Activated CD4-positive, alpha-beta T cell treated with anti-CD3 and anti-CD28 coated beads, Interleukin-2, amount 50 U/mL, for 24 hours (primary cell): ENCODE measurements at places on chromosomes 2 and 18.

GRCh38 chr18:45690975-45691815, 32.8 kb upstream of the SLC14A1 start:
- DNase-seq, result peak; percentile 60

DNA sequence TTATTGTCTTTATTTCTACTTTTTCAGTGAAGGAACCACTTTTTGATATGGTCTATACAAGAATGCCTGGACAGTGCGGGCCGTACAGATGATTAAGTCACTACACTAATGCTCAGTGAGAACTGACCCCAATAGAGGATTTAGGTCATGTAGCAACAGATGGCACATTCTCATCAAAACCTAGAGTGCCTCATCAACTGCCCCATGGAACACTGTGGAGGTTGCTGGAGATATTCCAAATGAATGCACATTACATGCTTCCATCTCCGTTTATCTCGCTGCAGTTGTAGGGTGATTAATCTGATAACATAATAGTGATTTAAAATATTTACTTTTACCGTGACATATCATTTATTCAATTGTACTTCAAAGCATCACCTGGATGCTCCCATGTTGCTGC, 41.8 kb upstream of the COPS8 start:
- no peak for DNase-seq

DNA sequence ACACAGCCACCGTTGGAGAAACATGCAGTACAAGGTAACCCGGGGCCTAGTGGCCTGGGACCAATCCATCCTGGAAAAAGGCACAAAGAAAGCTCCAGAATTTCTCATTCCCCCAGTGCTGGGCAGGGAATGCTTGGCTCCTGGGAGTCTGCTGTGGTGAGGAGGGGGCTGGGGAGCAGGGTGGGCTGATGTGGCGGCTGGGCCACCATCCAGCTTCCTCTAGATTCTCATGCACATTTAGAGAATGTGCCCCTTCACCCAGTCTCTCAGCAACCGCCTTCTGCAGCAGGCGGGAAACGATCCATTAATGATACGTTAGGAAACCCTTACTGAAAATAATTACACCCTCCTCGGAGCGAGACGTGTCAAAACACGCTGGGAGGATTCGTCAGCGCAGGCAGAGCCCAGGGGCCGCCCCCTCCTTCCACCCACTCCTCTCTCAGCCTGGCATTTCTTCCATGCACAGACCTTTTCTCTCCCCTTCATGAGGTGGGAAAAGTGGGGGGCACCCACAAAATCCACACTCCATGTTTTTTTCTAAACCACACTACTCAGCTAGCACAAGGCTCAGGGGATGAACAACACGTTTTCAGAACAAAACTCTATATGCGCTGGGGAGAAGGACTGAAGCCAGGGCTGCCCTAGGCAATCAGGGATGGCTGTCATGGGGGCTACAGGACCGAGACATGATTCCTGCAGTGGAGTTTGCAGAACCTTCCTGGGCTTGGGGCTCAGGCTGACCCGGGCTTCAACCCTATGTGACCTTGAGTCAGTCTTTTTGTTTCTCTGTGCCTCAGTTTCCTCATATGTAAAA, 56.1 kb upstream of the SMAD7 start:
- no peak for DNase-seq

- no peak for DNase-seq
Measured at GRCh38 chr2:99984799-99985515, 157.4 kb downstream of the AFF3 start.

GRCh38 chr18:10304853-10305252, 149.6 kb upstream of the APCDD1 start:
- DNase-seq, result no peak

DNA sequence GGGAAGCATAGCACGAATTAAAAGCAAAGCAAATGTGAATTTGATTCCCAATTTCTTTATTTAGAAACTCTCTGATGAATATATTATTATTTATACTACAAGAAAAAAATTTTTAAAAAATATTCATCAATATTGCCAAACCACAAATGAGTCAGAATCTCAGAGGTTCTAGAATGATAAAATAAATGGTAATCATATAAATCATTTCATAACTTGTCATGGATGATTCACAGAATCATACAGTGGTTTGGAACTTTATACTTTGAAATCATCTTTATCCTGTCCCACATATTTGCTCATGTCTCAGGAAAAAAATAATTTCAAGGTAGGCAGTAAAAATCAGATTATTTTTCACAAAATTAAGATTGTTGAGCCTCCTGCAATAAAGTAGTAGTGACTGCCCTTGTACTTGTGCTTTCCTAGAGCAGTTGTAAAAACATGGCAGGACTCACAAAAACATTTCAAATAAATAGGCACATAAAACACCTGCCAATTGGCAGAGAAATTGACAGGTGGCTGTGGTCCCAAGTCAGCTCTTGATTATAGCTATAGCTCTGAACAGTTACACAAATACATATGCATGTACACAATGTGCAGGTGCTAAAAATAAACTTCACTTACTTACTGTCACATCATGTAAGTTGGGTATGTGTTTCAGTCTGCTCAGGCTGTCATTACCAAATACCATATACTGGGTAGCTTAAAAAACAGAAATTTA, 273.9 kb upstream of the SESTD1 start:
- DNase-seq, result no peak

DNA sequence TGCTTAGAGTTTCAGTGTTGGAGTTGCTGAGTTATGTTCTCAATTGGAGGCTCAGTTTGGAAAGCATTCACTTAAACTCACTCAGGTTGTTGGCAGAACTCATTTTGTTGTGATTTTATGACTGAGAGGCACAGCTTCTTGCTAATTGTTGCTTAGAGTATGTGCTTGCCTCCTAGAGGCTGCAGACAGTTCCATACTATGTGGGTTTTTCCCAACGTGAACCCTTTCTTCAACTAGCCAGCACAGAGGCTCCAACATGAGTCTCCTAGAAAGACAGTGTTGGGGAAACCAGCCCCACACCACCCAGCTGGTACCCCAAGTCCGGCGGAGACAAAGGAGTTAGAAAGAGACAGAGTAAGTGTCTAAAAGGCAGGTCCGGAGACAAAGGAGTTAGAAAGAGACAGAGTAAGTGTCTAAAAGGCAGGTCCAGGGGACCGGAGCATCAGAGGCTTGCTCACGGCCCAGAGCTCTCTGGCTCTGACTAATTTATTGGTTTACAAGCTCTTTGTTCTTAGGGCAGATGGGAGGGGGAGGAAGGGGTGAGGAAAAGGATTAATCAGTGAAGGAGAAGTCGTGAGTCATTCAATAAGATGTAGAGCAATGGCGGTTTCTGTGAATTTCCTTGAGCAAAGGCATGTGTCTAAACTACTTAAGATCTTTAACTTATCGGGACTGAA, 999.7 kb upstream of the LRRTM1 start:
- DNase-seq, result no peak

GRCh38 chr18:43627848-43628530, 350.7 kb upstream of the SYT4 start:
- no peak for DNase-seq

GRCh38 chr18:26546875-26547645, 1.3 kb downstream of the KCTD1 start:
- DNase-seq, result no peak

GRCh38 chr18:54825601-54826344, 2.5 kb upstream of the RAB27B start:
- no peak for DNase-seq

GRCh38 chr18:76619621-76620315, 124.7 kb upstream of the ZNF516 start:
- no peak for DNase-seq

DNA sequence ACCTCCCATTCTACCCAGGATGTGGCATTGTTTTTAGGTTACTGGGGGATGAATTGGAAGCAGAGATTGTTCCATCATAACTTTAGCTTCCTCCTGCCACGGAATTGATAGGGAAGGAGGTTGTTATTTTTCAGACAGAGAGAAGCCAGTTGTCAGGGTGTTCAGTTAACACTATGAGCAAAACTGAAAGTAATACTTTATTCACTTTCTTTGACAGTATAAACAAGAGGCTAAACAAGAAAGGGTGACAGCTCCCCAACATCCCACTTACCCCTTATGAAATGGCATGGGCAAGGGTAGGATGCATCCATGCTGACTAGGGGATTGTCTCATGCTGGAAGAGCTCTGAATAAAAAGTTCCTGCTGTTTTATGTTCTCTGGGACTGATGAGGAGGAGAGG, 36.4 kb upstream of the GAREM1 start:
- no peak for DNase-seq

DNA sequence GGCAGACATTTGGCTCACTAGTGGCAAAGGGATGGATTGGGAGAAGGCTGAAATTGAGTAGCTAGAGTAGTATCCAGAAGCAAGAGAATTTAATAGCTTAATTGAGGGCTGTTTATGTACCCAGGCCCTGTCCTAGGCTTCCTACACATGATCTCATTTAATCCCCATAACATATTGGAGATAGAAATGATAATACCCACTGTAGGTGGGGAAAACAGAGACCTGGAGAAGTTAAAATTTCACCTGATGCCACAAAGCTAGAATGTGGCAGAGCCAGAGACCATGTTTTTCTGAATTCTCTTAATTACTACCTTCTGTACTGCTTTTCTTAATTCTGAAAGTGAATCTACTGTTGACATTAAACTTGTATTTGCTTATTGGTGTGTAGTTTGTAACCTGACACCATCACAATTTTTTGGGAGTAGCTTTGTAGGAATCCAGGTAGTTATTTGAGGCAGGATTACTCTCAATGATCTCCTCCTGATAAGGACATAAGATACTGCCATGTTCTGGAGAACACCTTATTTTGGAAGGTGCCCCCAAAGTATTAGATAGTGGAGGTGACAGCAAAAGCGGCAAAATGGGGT, 42.2 kb downstream of the RAB10 start:
- no peak for DNase-seq

DNA sequence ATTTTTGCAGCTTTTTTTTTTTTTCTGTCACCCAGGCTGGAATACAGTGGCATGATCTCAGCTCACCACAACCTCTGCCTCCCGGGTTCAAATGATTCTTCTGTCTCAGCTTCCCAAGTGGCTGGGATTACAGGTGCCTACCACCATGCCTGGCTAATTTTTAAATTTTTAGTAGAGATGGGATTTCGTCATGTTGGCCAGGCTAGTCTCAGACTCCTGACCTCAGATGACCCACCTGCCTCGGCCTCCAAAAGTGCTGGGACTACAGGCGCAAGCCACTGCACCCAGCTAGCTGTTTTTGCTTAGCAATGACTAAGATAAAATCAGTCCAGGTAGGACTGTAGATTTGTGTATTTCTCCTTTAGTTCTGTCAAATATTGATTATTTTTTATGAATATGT, 403.7 kb downstream of the PID1 start:
- no peak for DNase-seq

DNA sequence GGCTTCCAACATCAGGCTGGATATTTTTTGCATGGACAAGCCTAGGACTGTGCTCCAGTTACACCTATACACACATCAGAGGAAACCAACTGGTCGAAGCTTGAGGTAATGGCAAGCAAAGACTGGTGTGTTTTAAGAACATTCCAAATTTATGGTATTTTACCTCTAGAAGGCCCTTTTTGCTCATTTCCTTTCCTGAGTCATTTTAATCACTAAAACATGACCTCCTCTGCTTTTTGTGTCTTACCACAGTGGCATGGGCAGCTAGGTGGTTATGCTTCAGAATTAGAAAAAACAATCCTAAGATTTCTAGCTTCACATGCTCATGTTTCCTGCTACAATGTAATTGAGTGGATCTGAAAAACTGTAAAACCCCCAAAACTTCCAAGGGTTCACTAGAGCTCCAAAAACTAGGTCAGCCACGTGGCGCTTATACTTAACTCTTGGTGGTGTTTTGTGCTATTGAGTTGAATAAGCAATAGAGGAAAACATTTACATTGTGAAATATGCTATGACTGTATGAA, 30.6 kb upstream of the CHRNA1 start:
- no peak for DNase-seq

GRCh38 chr18:13422541-13423147, 204.1 kb downstream of the LDLRAD4 start:
- no peak for DNase-seq

GRCh38 chr2:238383743-238384380, 42.9 kb upstream of the ASB1 start:
- no peak for DNase-seq

- DNase-seq, result no peak
Measured at GRCh38 chr2:219273937-219274336, 5.2 kb upstream of the DNAJB2 start.

- DNase-seq, result no peak
Measured at GRCh38 chr2:214801068-214801467, 8.4 kb downstream of the BARD1 start.

- DNase-seq, result no peak
Measured at GRCh38 chr18:23311351-23312121, 141.6 kb upstream of the RIOK3 start.

GRCh38 chr2:187718092-187718491, 163.9 kb upstream of the TFPI start:
- no peak for DNase-seq

GRCh38 chr2:46535360-46535759, 56.0 kb downstream of the TMEM247 start:
- no peak for DNase-seq
